KBM-7 (cell line): ENCODE measurements at places on chromosomes 2 and 18.

DNA sequence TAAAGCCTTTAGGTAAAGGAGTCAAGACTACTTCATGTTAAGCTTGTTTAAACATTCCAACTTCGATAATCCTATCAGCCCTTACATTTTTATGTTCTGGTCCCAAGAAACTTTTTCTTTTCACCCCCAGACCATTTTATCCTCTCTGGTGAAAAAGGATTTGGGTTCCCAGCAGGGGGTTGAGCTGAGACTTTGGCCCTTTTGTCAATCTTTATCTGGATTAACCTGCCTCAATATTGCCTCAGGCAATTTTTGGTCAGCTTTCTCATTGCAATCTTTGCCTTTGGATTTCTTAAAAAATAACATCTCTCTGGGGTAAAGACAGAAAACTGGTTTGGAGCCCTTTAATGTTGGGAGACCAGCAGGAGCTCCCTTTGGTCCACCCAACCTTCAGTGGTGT lies 33.9 kb upstream of the CSRNP3 start:
- no peak for DNase-seq

DNA sequence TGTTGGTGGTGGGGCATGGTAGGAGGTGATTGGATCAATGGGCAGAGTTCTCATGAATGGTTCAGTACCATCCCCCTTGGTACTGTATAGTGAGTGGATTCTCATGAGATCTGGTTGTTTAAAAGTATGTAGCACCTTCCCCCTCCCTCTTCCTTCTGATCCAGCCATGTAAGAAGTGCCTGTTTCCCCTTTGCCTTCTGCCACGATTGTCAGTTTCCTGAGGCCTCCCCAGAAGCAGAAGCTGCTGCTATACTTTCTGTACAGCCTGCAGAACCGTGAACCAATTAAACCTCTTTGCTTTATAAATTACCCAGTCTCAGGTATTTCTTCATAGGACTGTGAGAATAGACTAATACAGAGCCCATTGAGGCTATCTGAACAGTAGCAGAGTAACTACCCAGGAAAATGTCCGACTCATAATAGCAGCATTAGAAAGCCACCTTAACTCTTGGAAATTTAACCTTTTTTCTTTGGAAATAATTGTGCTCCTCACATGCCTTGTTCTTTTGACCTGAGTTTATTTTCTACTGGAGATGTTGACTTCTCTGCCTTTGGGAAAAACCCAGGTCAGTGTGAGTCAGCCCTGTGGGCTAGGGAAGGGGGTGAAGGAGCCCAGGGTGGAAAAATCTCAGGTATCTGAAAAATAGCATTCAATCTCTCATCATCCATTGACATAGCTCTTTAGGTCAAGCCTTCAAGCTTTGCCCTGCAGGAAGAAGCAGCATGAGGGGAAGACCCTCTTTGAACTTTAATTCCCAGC lies 18.1 kb downstream of the CYP1B1 start:
- DNase-seq: peak; percentile 65

DNA sequence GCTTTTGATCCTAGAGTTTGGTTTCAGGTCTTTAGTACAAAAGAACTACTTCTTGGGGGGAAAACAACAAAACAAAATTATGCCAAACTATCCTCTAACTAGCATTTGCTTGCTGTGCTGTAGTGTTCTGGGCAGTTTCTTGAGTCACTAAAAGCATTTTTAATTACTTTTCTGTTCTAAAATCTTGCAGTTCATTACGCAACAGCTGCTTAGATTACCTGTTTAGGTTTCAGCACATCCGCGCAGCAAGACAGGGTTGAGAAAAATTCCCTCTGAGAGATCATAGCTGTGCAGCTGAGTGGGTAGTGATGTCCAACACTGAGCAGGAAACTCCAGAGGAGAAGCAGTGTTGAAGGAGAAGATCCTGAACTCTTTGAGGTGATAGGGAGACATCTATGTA lies 9.0 kb downstream of the DAW1 start:
- no peak for DNase-seq

DNA sequence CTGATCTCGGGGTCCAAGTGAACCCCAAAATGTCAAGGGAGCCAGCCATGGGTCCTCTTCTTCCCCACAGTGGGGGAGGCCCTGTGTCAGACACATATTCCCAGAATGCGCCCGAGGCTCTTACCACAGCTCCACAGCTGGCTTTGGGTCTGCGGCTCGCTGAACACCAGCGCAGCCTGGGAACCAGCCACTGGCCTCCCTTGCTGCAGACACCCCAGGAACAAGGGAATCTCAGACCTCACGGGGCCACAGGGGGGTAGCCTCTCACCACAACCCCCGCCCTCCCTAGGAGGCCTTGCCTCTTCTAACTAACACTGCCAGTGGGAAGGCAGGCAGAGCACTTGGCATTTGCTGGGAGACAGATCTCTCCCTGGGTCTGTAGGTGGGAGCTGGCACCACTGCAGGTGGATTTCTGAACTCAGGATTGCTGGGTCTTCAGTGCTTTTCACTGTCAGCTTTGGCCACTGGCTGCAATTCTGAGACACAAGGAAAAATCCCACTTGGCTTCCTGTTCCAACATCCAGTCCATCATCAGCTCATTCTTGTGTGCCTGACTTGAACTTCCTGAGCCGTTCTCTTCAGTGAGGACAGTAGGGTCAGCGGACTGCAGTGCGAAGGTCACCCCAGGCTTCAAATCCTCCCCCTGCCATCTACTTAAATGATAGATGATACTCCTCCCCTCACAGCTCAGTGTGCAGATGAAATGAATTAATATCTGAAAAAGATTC lies 128.7 kb downstream of the CAPN13 start:
- DNase-seq: no peak

DNA sequence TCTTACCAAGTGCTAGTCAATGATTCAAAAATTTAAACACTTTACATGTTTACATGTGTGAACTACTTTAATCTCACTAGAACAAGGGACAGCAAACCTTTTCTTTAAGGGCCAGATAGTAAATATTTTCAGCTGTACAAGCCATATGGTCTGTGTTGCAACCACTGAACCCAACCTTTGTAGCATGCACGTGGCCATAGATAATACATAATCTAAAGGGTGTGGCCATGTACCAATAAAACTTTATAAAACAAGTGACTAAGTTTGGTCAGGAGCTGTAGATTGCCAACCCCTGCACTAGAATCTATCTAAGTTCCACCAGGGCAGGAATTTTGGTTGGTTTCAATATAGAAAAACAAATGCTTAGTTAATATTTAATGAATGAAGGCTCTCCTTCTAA lies 18.4 kb upstream of the SPRED2 start:
- no peak for DNase-seq
